Ammon's horn (tissue), 1 donor: ENCODE measurements at places on chromosomes 6 and 20.

DNA sequence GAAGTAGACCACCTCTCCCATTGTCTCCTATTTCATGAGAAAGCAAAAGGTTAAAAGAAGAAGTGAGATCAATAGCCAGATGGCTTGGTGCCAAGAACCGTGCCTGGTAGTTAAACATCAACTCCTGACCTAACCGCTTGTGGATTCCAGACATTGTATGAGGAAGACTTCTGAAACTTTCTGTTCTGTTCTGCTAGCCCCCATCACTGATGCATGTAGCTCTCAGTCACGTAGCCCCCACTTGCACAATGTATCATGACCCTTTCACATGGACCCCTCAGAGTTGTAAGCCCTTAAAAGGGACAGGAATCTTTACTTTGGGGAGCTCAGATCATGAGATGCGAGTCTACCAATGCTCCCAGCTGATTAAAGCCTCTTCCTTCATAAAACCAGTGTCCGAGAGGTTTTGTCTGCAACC is 301.2 kb downstream of the RNGTT start:
- no peak for DNase-seq

- DNase-seq = no peak
Measured at GRCh38 chr20:25233016-25233772, 14.7 kb upstream of the PYGB start.

GRCh38 chr6:108872141-108872557 is 23.9 kb downstream of the ARMC2 start:
- DNase-seq = peak; percentile 49

- no peak for DNase-seq
Measured at GRCh38 chr6:32181915-32182529, 2.0 kb downstream of the AGER start.

DNA sequence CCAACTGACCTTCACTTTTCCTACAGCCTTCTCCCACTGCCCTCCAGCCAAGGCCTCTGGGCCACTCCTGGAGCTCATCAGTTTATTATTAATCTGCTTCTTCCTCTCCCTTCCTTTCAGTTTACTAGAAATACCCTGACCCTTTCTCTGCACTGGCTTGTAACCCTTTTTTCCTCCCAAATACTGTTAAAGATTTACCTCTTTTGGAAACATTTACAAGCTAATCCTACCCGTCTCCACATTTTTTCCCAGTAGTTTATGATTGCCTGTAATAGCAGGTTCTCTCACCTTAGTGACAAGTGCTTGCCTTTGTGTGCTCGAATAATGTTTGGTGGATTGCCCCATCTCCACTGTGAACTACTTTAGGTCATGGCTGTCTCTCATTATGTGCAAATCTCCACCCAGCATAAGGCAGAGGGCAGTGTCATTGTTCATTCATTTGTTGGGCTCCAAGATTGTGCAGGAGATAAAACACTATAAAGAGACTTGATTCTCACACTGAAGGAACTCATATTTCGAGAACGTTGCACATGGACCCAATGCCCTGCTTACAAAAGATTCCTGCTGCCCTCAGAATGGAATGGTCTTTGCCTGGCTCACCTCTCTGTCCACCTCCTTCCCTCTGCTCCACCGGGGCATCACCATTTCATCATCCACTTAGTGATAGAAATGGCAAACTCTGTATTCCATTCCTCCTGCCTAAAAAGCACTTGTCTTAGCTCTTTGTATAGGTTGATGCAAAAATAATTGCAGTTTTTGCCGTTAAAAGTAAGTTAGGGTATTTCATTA is 491.1 kb downstream of the UTRN start:
- no peak for DNase-seq

GRCh38 chr6:46407246-46407645 is 84.0 kb downstream of the RCAN2 start:
- no peak for DNase-seq

- DNase-seq = no peak
Measured at GRCh38 chr6:124028117-124028516, 224.5 kb downstream of the NKAIN2 start.

DNA sequence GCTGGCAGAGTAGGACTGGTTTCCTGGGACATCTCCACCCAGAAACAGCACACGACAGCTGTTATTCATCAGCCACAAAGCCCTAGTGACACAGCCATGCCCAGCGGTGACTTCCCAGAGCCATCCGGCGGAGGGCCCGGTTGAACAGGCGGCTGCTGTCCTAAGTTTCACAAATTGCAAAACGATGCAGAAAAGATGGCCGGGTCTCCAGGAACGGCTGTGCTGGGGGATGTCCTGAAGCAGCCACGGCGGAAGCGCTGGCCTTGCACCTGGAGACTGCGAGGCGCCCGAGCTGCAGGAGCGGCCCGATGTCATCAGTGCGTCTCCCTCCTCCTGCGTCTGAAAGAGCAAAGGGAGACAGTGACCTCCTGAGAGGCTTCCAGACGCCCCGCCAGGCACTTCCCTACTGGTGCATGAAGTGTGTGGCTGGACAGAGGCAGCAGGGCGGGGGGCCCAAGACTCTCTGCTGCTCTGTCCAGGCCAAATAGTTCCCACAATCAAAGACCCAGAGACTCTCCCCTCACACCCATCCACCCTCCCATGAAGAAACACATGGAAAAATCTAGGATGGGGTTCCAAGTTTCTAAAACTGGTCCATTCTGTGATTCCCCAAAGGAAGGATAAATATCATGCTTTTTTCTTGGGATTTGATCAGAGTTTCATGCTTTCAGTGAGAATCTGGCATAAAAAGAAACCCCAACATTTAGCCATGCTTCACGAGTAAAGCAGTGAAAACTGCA is 44.0 kb downstream of the SSR1 start:
- no peak for DNase-seq

GRCh38 chr6:37289931-37290330 is 32.0 kb upstream of the TMEM217 start:
- no peak for DNase-seq

DNA sequence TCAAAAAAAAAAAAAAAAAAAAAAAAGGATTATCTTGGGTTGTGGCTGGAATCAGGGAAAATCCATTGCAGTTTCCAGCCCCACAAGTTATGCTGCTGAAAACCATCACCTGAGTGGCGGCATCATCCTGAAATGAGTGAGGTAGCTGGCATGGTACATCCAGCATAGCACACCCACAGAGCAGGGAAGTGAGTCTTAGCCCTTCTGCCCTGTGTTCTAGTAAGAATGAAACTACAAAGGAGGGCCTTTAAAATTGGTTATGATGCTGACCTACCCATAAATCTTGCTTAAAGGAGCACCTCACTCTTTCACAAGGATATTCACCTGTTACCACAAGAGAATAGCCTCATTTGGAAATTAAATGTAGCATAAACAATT is 119.2 kb downstream of the NFATC2 start:
- DNase-seq = no peak

DNA sequence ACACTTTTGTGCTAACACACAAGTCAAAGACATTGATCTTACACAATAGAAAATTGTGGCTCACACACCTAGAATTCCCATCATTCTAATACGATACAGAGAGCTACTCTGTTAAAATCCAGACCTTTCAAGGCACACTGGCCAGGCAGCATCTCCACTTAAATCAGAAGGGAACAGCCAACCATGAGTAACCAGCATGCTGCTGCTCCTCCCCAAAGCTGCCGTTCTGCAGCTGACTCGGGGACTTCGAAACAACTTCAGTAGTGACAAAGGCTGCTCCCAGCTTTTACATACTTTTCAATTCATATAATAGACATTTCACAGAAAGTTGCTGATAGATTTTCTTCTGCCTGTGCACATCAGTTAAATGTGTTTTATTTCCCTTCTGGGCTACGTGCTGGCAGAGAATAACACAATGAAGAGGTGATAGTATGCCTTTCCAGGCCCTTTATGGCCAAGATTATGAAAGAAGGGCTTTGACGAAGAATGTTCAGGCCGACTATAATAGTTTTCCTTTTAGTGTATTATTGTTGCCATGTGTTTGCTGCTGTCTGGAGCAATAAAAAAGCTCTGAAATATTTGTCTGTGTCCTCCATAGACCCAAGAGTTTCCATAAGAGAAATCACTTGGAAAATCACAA is 159.0 kb downstream of the GMDS start:
- no peak for DNase-seq

DNA sequence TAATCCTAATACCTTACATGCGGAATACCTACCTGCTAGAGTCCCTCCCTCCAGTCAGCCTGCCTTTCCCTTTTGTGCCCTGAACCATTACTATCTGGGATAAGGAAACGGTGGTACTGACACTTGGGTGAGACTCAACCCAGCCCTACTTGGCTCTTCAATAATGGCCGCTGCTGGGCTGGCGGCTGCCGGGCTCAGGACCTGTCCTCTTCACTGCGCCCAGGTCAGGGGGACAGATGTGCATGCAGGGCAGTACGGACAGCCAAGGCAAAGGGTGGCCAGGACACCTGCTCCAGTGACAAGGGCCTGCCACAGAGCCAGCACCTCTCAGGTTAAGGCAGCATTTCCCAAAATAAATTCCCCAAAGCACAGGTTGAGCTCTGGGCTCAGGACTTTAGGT is 29.9 kb downstream of the UBE2V1 start:
- no peak for DNase-seq

- no peak for DNase-seq
Measured at GRCh38 chr6:120147071-120147871, 797.7 kb upstream of the MAN1A1 start.

DNA sequence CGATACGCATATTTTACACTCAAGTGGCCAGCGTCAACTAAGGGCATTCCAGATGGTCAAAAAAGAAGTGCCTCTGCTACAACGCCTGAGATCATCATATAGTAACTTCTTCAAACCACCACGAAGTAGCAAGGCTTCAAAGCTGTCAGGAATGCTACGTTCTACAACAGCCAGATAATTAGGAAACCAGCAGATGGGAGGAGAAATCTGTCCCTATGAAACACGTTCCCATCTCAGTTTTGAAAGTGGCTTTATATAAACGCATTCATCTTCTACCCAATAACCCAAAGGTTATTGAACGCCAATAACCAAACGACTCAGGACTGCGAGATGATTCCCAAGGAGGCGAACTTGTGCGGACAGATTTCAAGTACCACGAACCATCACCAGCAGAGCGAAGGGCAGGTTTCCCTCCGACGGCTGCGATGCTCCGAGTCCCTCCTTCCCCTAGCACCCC is 1.2 kb downstream of the ABHD12 start:
- peak; percentile 50 for DNase-seq

GRCh38 chr20:15875446-15875845 is 697.8 kb downstream of the KIF16B start:
- peak; percentile 84 for DNase-seq

- DNase-seq = no peak
Measured at GRCh38 chr6:99519446-99519845, 4.2 kb upstream of the USP45 start.

DNA sequence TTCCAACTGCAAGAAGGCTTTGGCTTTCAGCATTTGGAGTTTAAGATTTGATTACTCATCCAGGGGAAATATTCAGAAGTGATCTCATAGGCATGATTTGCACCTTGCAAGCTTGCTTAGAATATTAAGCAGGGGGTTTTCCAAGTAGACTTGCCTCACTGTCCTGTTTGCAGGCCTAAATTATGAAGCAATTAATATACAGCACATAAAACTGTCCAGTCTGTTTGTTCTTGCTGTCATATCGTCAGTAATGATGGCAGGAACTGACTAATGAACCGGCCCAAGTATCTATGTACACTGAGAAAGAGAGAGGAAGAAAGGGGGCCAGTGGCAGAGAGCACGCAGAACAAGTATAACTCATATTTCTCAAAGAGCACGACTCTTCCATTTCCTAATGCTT is 212.5 kb upstream of the SUPT3H start:
- DNase-seq = no peak

DNA sequence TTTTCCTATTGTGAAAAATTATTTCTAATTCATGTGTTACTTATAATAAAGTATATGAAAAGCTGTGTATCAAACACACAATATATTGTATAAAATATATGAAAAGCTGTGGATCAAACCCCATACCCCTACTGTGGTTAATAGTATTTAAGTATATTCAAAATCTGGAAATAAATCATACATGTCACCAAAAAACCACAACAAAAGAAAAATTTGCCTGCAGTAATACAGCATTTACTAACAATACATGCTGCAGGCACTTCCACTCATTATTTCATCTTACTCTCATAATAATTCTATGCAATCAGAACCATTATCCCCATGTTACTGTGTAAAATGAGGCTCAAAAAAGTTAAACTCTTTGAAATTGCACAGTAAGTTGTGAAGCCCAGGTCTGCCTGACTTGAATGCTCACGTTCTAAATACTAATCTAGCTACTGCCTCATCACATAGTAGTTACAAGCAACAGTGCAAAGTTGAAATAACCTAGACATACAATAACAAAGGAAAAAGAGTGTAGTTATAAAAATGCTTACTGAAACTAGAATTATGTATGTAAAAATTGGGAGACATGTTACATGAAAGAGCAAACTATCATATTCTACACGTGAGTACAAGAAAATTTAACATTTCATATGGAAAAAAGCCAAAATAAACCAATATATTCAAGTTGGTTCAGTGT is 61.7 kb downstream of the FAM217A start:
- no peak for DNase-seq

- DNase-seq = no peak
Measured at GRCh38 chr20:62314339-62314638, 11.5 kb downstream of the ADRM1 start.

DNA sequence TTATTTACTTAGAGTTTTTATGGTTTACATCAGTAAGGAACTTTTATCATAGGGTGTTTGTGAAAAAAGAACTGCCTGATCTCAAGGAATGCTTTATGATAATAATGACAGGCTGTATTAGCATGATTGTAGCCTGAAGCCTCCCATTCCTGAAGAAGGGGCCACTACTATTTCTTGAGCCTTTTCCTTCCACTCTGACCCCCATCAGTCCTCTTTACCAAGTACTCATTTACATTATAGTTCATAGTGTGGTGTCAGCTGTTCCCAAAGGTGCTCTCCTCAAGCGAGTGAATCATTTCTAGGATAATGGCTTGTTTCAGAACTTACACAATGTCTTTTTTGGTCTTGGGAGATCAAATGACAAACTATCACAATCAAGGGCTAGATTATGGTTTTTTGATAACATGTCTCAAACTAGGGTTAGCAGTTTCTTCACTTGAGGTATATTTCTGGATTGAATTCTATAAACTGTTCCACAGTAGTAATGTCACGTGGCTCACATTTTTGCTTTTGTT is 283.6 kb downstream of the CDKAL1 start:
- no peak for DNase-seq
